GM12892 (cell line): ENCODE measurements at places on chromosomes 7 and 10.
A peak's percentile ranks its signal among the peaks of the same experiment; 100 is the strongest.

DNA sequence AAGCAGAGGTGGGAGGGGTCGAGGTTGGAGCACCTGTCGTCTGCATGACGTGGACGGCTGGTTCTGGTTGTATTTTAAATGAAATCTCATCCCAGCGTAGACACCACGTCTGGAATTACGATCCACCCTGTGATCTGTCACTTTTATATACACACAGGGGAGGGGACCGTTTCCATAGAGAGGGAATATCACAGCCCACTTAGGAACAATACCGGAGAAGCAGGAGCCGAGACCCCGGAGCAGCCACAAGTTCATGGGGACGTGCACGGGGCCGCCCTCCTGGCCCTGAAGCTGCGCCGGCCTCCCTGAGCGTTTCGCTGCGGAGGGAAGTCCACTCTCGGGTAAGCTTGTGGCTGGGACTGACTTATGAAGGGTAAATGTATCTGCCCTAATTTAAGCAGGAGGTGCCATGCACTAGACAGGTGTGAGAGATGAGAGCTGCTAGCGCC, at the start of gene UCN3:
TSS of gene UCN3 (plus strand) at position 77 of the 449 bp plus-strand sequence. CDS start 8,755 bp downstream, outside the sequence.
- DNase-seq, result no peak

GRCh38 chr7:2037808-2038522, 194.8 kb downstream of the MAD1L1 start:
- DNase-seq, result no peak

- no peak for DNase-seq
Measured at GRCh38 chr7:150406312-150406566, 27.1 kb downstream of the ZNF775 start.

- no peak for DNase-seq
Measured at GRCh38 chr10:61078542-61079275, 134.7 kb upstream of the RHOBTB1 start.

DNA sequence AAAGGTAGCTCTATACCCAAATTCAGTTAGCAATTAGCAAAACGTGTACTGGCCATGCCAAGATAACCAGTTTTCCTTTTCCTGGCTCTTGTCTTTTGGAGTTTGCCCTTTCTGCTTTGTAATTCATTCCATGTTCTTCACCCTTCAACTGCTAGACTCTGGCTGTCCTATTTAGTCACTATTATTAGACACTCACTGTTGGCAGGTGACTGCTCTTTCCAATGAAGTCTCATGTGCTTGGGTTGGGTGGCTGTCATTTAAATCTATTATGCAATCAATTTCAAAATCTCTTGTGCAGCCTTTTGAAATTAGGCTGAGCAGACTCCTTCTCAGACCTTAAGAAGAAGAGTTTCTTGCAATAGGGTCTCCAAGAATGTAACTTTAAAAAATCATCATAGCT, 266.5 kb downstream of the GPR158 start:
- no peak for DNase-seq

DNA sequence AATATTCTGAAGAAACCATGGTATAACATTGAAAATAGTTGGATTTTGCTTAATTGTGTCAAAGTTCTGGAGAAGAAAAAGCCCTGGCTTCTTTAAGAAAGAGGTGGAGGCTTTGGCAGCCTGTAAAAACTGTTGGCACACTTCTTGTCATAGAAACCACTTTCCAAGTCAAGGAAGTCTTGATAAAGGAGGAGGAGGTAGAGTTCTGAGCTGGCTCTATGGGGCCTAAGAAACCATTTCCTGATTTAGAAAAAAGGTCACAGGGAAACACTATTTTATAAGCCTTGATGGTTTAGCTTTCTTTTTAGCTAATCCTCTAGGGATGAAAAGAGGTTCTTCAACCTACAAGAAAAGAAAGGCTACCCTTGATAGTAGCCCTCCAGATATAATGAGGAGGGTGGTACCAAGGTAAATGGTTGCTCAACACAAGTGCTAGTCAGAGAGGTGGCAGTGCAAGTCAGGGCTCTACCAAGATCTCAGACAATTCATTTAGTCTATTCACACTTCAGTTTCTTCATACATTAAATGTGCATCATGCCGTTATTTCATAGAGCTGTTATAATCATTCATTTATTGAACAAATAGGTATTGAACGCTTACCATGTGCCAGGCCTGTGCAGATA, 346.9 kb downstream of the RNLS start:
- DNase-seq, result no peak

DNA sequence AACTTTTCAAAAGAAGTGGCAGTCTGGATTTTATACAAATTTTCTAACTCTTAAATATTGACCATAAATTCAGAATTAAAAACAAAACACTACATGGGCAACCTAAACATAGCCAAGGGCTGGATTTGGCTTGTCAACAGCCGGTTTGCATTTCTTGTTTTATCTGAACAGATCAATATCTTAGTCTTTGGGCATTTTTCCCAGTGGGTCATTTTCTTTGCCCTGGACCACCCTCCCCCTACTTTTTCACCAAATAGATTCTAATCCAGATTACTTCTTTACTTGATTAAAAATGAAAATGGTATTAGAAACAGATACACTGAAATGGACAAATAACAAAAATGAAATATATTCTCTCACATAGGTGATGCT, 189.0 kb downstream of the ANK3 start:
- DNase-seq, result no peak

DNA sequence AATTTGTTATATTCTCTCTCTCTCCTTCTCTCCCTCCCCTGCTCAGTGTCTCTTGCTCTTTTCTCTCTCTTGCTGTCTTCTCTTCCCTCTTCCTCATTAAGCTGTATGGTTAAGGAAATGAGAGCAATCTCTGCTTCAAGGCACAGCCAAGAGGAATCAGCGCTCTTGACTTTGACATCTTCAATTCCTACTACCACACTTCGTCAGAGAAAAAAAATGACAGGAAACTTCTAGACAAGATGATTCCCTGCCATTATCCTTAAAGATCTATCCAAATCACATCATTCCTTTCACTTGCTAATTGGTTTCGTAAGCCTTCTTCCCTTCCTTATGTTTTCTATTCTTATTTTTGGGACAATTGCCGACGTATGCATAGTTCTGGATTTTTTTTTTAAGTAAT, 425.0 kb downstream of the KCNMA1 start:
- DNase-seq, result no peak

DNA sequence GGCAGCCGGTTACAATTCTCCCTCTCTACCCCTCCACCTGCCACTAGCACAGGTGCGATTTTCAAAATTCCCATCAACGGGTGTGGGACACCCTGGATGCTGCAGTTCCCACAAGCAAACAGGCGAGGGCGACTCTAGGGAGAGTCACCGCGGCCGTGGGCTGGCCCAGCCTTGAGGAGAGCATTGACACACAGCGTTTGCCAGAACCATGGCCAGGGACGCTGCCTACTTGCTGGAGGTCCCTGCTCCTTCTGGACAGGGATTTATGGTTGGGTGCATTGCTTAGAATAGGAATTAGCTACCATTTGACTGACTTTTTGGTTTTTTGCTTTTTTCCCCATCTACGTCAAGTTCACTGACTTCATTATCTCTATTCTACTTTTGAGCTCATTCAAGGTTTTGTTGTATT, 19.0 kb upstream of the CLDN4 start:
- peak; percentile 56 for DNase-seq

DNA sequence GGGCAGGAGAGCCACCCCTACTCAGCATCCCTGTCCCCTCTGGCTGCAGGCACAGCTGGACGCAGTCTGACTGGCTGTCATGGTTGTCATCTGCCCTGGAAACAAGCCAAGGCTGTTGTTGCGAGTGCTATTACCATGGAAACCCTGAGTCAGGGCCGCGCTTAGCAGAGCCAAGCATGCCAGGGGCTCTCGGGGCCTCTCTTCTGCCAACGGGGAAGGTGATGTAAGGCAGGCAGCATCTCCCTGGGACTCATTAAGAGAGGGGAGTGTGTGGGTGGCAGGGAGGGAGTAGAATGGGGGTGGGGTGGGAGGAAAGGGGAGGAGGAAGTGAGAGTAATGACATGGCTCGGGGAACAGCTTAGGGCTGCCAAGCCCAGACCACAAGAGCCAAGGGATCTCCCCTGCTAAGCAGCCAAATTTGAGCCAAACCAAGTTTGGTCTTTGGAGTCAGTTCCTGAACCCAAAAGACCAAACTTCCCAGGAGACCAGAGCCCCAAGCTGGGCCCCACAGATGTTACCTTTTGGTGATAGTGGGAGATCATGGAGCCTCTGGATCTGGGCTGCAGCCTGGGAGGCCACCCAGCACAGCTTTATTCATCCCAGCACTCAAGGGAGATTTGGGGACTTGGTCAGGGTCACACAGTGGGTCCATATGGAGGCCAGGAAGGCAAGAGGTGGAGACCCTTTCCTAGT, 67.6 kb downstream of the TMEM130 start:
- DNase-seq, result peak; percentile 71

- DNase-seq, result no peak
Measured at GRCh38 chr10:106565546-106565945, 599.0 kb downstream of the SORCS1 start.

- no peak for DNase-seq
Measured at GRCh38 chr10:15103513-15103912, 6.4 kb downstream of the RPP38 start.

DNA sequence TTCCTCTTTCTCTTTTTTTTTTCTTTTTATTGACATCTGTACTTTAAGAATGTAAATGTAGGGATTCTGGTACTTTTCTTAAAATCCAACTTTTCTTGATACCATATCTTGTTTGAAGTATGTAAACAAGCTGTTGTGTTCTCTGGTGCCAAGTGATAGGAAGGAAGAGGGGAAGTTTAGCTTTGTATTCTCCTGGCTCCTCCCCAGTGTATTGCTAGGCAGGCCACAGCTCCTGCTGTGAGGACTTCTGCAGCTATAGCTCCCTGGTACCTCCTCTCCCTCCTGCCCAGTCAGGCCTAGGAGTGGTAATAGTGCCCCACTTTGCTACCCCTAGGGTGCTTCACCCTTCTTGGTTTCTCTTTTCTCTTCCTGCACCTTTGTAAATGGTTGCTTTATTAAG, 45.3 kb upstream of the SP8 start:
- DNase-seq, result no peak

GRCh38 chr7:111593343-111593742, 31.1 kb upstream of the IMMP2L start:
- DNase-seq, result no peak
